HCT116 (cell line): ENCODE measurements at places on chromosomes 12 and 14. TPM values are rescaled to one million over a fixed set of nuclear protein-coding genes. Genes with fewer than 3 reads are reported as not detected.
A peak's percentile ranks its signal among the peaks of the same experiment; 100 is the strongest.

GRCh38 chr12:108802101-108802961, 55.1 kb downstream of the SSH1 start:
- DNase-seq: no peak

GRCh38 chr12:128268379-128268995, 1.5 kb downstream of the TMEM132C start:
- no peak for DNase-seq

DNA sequence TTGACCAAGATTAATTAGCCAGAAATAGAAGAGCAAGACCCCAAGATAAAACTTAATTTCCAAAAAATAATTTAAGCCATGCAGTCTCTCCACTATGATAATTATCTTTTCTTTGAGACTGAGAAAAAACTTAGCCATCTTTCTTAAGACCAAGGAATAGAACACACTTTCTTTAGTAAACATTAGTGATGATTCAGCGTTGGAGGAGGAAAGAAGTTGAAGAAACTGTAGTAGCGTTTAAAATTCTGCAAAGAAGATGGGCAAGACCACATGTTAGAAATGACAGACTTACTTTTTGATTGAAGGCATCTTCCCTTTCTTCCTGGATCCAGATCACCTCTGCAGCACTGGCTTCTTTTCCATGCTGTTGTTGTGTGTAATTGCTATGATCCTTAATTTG, 124.8 kb upstream of the RASSF8 start:
- DNase-seq: no peak

KITLG gene
- 570 TPM for total RNA-seq

GRCh38 chr14:65432361-65432948, 19.9 kb downstream of the FUT8 start:
- no peak for DNase-seq

HCAR2 gene
- not detected for total RNA-seq

GRCh38 chr12:38934078-38934584, 28.7 kb upstream of the CPNE8 start:
- no peak for DNase-seq

DNA sequence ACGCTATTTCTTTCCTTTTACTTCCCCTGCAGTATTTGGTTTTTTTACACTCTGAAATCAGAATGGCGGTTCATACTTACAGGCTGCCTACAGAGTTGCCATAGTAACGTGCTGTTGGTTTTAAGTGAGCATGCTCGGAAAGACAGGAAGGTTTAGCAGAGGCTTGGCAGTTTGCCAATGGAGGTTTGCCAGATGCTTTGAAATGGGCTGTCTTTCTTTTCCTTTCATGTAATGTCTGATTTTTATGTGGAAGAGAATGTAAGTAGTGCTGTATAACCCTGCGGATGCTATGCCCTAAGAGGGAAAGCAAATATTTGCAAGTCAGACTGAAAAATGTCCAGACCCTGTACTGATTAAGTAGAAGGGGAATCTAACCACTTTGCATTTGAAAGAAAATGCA, 32.8 kb downstream of the ARID4A start:
- DNase-seq: peak; percentile 21

DNA sequence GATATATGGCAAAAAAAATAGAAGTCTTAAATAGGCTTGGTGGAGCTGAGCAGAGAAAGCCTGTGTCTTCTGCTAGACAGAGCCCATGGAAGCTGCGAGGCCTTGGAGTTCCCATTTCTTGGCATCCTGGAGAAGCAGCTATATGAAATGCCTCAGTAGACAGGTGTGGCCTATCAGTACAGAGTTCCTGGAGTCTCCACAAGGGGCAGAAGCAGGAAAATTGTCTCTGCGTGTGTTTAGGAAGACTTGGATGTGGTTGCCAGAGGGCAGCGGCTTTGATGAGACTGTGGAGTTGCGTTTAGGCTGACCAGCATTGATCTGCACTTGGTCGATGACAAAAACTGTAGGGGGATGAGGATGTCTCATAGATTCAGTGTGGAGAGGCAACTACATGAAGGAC, 334.5 kb upstream of the SEL1L start:
- no peak for DNase-seq

GRCh38 chr12:94768398-94769046, 118.2 kb upstream of the TMCC3 start:
- no peak for DNase-seq

DNA sequence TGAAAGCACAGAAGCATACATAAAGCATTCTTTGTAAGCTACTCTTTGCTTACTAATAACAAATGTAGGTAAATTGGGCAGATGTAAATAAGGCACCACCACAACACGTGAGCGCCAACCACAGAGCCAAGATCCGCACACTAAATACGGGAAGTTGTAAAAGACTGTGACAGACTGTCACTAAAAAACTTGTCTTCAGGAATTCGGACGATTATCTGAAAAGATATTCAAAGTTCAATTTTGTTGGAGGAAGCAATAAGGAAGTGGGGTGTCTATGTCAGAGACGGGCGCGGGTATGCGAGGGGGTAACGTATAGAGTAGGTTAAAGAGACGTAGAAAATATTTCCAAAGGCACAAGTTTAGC, 1.5 kb upstream of the HSP90B1 start:
- DNase-seq: no peak

DNA sequence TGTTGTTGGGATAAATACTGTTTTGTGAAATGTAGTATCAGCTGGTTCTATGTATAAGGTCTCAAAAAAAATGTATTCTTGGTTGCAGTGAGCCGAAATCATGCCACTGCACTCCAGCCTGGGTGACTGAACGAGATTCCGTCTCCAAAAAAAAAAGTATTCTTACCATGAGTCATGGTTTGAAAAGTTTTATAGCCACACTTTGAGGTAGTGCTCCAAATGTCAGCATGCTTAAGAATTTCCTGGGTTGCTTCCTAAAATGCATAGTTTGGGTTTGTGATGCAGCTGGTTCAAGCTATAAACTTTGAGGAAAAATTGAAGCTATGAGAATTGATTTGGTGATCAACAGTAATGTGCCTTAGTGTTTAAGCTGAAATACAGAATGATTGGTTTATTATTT, 48.0 kb downstream of the ETNK1 start:
- DNase-seq: no peak

ERGIC2 gene
- total RNA-seq: 71.1 TPM

DNA sequence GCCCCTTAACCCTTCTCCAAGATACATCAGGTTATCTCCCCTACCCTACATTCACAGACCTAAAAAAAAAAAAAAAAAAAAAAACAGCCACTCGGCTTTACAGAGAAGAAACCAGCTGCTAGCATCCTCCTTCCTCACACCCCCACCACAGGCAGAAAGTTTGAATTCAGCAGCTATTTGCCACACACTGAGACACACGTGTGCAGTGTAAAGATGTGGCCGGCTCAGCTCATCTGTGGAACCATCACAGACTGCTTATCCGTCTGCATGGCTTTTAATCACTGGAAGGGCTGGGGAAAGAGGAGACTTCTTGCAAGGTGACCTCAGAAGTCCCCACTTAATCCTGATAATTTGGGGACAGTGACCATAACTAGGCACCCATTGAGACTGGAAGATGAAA, 50.0 kb downstream of the VWF start:
- DNase-seq: no peak

GRCh38 chr14:104563191-104563741, 16.3 kb upstream of the C14orf180 start:
- no peak for DNase-seq

DNA sequence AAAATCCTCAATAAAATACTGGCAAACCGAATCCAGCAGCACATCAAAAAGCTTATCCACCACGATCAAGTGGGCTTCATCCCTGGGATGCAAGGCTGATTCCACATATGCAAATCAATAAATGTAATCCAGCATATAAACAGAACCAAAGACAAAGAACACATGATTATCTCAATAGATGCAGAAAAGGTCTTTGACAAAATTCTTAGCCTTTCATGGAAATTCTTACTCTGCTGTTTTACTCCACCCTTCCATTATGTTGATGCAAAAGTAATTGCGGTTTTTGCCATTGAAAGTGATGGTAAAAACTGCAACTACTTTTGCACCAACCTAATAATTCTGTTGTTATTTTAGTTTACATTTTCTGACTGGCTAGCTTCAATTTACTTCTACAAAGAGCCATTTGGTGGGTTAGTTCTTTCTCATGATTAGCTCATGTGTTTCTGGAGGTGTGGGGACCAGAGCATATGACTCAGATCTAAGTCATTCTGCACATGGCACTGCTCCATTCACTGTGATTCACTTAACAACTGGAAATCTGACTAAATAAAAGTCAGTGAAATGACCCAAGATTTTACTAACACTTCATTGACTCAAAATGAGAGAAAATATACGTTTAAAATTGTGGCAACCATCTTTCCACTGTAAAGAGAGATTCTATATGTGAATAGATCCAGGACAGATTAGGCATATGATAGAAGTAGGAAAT, 99.9 kb downstream of the TMTC3 start:
- DNase-seq: peak; percentile 87

IPO4 gene
- total RNA-seq: 102 TPM

DNA sequence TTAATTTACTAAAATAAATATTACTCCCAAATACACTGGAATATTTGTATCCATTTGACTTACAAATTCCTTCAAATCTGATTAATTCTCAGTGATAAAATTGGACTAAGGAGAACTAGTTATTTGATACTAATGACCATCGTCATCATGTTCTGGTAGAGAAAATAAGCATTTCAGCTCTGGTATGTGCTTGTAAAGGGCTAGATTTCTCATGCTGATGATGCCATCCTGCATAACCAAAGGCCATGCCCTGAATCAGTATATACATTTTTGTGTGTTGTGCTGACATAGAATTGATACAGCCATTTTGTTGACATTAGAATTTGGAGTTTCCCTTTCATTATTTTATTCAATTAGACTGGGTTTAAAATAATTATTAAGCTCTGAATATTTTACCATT, 148.9 kb downstream of the PCNX1 start:
- DNase-seq: no peak

DNA sequence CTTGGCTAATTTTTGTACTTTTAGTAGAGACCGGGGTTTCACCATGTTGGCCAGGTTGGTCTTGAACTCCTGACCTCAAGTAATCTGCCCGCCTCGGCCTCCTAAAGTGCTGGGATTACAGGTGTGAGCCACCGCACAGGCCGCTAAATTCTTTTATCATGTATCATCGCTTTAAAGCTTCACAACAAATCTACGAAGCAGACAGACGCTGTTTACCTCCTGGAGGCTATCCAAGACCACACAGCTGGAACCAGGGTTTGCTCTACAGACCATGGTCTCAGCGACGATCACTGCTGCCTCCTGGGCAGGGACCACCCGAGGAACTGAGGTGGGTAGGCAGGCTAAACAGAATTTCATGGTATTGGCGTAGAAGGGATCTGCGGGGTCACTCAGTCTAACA, 27.2 kb downstream of the KRT80 start:
- DNase-seq: peak; percentile 67

DNA sequence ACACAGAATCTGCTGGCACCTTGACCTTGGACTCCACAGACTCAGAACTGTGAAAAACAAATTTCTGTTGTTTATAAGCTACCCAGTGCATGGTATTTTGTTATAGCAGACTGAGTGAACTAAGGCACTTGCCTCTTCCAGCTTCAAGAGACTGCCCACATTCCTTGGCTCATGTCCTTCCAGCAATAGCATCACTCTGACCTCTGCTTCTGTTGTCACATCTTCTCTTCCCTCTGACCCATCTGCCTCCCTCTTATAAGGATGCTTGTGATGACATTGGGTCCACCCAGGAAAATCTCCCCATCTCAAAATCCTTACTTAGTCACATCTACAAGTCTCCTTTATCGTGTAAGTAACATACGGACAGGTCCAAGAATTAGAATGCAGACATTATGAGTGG, 200.4 kb downstream of the PIK3C2G start:
- DNase-seq: no peak

KRT6C gene
- total RNA-seq: not detected

- no peak for DNase-seq
Observed at GRCh38 chr14:76391981-76392690, 16.2 kb downstream of the ESRRB start.

CLEC2A gene
- total RNA-seq: not detected

GRCh38 chr12:83052890-83053541, 366.3 kb downstream of the TMTC2 start:
- no peak for DNase-seq

GRCh38 chr12:41167701-41168100, 20.4 kb upstream of the PDZRN4 start:
- DNase-seq: no peak

GRCh38 chr14:94540031-94540794, 21.0 kb upstream of the SERPINA4 start:
- DNase-seq: no peak

CLBA1 gene
- total RNA-seq: 14.8 TPM

- DNase-seq: no peak
Observed at GRCh38 chr12:57231276-57232021, 1.9 kb downstream of the SHMT2 start.

GRCh38 chr12:68042212-68042699, 53.0 kb downstream of the IFNG-AS1 start:
- DNase-seq: no peak

TGM1 gene
- 5.6 TPM for total RNA-seq

- DNase-seq: no peak
Observed at GRCh38 chr14:23670481-23670880, 34.3 kb downstream of the DHRS2 start.

GRCh38 chr14:58243790-58244555, 670 bp upstream of the PSMA3 start:
- DNase-seq: peak; percentile 26

MYH6 gene
- not detected for total RNA-seq

BDKRB2 gene
- 0.49 TPM for total RNA-seq

DNA sequence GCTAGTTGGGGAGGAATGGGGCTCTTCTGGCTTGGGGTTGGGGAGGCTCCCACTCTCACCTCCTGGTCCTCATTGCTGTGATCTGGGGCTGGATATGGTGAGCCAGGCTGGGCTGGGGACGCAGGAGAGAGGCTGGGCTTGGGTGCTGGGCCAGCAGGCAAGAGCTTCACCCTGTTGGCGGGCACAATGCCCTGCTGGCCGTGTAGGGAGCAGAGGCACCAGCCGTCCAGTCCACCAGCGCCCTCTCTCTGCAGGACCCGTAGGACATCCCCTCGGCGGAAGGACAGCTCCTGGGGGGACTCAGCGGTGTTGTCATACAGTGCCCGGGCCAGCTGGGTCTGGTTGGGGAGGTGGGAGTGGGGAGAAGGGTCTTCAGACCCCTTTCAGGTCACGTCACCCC, 4.5 kb downstream of the EFS start:
- no peak for DNase-seq

DNA sequence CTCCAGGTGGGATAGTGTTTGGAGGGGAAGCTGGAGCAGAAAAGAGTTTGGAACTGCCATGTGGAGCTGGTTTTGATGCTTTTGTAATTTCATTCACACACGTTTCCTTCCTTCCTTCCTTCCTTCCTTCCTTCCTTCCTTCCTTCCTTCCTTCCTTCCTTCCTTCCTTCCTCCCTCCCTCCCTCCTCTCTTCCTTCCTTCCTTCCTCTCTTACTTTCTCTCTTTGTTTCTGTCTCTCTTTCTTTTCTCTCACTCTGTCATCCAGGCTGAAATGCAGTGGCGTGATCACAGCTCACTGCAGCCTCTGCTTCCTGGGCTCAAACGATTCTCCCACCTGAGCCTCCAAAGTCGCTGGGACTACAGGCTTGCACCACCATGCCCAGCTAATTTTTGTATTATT, 168.0 kb upstream of the ARID2 start:
- no peak for DNase-seq

DCTN2 gene
- total RNA-seq: 95.9 TPM
